ENCODE measurements at places on chromosomes 7 and 10.
A peak's percentile ranks its signal among the peaks of the same experiment; 100 is the strongest.

DNA sequence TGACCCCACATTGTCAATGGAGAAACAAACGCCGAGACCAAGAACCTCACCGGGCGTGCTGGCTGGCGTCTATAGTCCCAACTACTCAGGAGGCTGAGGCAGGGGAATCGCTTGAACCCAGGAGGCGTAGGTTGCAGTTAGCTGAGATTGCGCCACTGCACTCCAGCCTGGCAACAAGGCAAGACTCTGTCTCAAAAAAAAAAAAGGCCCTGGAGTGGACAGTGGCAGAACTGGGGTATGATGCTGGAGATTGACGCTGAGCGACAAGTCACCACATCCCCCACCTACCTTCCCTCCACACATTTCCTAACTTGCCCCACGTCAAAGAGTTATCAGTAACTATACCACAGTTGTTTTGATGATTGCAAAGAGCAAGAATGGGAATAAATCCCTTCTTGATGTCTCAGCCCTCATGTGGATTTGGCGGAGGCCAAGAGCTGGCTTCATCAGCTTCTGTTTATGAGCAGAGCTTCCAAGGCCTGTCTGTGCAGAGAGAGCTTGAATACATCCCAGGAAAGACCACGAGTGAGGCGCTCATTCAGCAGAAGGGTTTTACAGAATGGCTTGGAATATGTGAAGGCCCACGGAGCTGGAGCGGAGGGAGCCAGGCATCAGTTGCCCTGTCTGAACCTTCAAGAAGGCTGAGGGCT, 28.0 kb upstream of the TNS3 start:
- DNase-seq = no peak

DNA sequence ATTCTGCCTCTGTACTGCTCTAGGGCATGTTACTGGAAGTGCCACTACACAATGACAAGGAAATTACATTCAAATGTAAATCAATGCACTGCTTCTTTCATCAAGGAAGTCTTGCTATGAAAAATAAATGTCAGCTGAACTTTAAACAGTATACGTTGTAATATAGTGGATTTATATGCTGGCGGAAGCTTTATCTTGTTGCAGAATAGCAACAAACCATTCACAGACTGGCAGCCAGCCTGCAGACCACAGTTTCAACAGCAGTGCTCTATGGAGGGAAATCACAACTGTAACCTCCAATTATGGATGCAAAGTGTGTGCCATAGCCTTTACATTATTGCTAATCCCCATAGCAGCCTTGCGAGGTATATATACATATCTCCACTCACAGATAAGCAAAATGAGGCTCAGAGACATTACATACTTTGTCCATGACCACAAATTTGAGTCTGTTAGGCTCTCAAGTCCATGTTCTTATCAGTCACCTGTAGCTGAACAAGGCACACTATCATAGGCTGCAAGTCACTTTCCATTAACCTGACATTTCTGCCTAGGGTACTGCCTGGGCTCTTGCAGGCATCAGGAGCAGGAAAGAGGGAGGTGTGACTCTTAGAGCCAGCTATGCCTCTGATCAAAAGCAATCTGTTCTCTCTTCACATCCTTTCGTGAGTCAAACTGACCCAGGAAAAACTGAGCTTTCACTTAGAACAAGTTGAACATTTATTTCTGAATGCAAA, 22.6 kb downstream of the COL28A1 start:
- no peak for DNase-seq

DNA sequence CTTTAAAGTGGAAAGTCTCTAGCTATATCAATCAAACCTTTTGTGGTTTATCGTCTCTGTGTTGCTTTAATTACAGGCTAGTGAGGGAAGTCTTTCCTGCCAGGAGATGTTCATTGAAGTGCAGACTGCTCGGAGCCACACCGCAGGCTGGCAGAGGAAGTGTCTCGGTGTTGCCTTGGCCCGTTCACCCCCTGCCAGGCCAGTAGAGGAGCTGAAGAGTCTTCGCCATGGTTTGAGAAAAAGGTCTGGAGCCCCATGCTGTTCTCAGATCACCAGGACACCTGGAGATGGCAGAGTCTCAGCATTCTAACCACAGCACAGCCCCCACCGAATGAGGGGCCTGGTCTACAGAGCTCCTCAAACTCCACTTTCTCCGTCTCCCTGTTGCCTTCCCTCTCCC, 275.9 kb upstream of the PLPP4 start:
- DNase-seq = no peak

- no peak for DNase-seq
Observed at GRCh38 chr7:22639396-22639795, 87.6 kb upstream of the IL6 start.

- DNase-seq = peak; percentile 41
Observed at GRCh38 chr10:21497177-21497807, 28.2 kb downstream of the SKIDA1 start.

- DNase-seq = no peak
Observed at GRCh38 chr10:68067029-68067428, 8.1 kb downstream of the HERC4 start.

DNA sequence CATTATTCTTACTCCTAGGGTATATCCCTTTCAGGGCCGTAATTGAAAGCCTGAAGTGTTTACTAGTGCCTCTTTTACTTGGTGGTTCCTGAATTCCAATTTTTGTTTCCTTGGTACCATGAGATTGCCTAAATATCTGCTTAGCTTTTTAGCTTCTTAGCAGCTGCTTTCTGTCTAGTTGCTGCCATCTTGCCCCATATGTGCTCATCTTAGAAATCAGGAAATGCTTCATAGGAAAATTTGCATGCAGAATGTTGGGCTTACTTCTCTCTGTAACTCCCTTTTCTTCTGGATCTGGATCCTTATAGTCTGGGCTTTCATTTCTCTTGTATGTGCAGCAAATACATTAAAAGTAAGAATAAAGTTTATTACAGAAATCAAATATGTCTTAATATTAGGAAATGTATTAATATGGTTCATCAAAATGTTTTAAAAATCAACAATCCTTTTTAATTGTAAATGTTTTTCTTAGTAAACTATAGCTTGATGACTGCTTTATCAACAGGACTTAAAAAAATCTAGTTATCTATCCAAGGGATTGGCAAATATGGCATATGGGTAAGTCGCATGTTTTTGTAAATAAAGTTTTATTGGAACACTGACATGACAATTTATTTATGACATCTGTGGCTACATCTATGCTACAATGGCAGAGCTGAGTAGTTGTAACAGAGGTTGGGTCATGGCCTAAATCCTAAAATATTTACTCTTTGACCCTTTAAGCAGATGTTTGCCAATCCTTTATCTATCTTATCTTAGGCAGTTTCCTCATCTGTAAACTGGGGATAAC, 73.5 kb upstream of the CDK6 start:
- DNase-seq = no peak

DNA sequence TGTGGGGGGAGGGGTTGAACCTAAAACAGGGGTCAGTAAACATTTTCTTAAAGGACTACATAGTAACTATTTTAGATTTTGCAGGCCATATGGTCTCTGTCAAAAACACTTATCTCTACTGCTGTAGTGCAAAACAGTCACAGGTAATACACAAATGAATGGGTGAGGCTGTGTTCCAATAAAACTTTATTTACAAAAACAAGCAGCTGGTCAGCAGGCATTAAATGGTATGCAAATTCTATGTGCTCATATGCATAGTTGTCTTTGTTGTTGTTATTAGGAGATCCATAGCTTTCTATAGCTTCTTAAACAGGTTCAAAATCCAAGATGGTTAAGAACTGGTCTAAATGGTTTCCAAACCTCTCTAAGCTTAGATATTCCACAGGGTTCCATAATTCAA, 302.6 kb downstream of the RNLS start:
- DNase-seq = no peak

DNA sequence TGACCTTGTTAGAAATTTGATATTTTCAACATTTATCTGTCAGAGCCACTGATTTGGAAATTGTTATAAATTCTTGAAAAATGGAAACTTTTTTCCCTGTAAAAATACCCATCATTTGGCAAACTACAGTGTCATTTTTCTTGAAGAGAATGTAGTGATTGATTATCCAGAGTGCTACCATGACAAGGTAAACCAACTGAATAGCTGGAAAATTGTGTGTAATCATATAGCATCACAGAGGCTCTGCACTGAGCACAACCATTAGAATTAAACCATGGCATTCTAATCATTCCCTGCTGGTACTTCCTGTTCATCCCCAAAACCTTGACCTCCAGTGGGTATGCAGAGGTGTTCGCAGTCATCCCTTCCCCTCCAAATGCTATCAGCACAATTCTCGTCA, 240.3 kb upstream of the LRGUK start:
- no peak for DNase-seq

DNA sequence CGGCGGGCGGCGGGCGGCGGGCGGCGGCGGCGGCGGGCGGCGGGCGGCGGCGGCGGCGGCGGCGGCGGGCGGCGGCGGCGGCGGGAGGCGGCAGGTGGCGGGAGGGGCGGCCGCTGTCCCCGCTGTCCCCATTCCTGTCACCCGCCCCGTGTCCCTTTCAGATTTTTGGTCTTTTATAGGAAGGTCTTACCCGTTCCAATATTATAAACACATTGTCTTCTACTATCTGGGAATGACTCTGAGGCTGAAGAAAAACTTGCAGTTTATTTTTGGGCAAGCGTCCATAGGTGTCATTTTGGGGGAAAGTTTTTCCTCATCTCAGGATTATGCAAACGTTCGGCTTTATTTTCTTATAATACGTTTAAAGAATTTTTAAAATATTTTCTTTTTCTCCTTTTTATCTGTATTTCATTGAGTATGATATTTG, 578 bp downstream of the ZNF713 start:
- no peak for DNase-seq

DNA sequence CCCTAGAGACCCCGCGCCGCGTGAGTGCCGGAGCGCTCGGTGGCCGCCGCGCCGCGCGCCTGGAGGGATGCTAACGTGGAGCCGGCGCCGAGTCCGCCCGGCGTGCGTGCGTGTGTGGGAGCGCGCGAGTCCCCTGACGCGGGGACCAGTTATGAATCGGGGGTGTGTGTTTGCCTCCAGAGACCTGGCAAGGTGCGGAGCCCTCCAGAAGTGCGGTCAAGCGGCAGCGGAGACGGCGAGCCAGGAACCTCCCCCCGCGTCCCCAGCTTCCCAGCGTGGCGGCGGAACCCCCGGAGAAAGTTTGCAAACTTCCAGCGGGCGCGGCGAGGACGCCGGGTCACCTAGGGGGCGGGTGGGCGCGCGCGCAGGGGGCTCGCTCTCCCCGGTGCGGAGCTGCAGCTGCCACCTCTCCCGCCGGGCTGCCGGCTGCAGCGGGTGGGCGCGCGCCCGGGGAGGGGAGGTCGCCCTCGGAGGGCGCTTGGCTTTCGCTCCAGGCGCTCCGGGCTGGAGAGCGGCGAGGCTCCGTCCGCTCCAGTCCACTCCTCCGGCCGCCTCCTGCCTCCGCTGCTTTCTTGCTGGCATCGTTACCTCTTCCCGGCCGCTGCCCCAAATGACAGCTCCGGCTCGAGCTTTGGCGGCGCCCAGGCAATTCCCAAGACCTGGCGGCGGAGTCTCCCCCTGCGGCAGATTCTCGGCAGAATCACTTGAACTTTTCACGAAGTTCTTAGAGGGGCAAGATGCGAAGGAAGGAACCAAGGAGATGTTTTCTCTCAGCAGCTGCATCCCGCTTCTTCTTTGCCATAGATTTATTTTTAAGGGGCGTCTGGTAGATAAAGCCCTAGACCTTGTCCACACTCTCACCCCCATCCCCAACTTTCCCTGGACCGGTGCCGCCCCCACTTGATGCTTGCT, 2.3 kb upstream of the CREB5 start:
- DNase-seq = no peak

DNA sequence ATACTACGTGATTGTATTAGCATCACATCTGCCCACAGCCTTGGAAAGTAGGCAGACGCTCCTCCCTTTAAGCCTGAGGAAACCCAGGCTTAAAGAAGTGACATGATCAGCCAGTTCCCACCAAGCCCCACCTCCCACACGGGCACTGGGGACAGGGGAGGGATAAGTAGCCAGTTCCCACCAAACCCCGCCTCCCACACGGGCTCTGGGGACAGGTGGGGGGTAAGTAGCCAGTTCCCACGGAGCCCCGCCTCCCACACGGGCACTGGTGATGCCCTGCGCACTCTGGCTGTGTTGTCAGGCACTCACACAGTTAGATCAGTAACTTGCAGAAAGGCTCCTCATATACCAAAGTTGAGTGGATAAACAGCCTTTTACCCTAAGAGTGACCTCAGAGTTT, 606.8 kb downstream of the PTPRN2 start:
- DNase-seq = no peak

GRCh38 chr10:19832699-19833098, 16.5 kb downstream of the PLXDC2 start:
- DNase-seq = peak; percentile 72

GRCh38 chr7:20980668-20981264, 194.1 kb upstream of the SP8 start:
- no peak for DNase-seq

GRCh38 chr10:78339251-78339650, 305.6 kb downstream of the RPS24 start:
- DNase-seq = no peak

DNA sequence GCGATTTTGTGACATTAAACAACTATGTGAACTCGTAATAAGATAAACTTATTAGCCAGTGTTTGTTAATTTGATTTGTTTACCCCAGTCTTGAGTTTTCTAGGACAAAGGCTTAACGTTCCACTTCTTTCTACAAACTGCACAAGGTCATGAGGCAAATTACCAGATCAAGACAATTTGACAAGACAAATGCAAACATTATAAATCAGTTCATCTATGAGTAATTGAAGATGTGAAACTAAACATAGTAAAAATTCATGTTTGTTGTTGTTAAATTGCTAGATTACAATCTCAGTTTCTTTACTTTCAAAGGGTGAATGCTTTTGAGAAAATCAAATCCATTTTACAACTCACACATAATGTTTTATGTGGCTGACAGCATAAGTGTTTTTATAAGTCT, 13.4 kb upstream of the ZNF804B start:
- no peak for DNase-seq

Data from inflammatory macrophage treated with lipopolysaccharide for 1 hour (primary cell).